SIG-M5 (cell line): ENCODE measurements at places on chromosomes 11 and 22.

GRCh38 chr11:71173709-71174108, 78.7 kb downstream of the SHANK2 start:
- no peak for DNase-seq

GRCh38 chr11:110655967-110656366, 56.3 kb downstream of the ARHGAP20 start:
- no peak for DNase-seq

DNA sequence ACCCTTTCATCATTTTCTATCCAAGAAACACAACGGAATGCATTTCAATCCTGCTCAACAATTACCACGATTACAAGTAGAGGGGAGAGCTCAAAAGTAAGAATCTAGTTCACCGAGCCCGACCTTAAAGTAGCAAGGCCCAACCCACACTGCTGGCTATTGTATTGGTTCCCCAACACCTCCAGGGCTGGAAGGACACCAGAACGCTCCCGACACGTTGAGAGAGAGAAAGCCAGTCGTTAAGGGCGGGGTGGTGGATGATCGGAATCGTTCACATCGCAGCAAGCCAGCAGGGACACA, 690 bp downstream of the CKAP5 start:
- DNase-seq = no peak

GRCh38 chr11:75317446-75318122, 33.9 kb downstream of the ARRB1 start:
- no peak for DNase-seq

DNA sequence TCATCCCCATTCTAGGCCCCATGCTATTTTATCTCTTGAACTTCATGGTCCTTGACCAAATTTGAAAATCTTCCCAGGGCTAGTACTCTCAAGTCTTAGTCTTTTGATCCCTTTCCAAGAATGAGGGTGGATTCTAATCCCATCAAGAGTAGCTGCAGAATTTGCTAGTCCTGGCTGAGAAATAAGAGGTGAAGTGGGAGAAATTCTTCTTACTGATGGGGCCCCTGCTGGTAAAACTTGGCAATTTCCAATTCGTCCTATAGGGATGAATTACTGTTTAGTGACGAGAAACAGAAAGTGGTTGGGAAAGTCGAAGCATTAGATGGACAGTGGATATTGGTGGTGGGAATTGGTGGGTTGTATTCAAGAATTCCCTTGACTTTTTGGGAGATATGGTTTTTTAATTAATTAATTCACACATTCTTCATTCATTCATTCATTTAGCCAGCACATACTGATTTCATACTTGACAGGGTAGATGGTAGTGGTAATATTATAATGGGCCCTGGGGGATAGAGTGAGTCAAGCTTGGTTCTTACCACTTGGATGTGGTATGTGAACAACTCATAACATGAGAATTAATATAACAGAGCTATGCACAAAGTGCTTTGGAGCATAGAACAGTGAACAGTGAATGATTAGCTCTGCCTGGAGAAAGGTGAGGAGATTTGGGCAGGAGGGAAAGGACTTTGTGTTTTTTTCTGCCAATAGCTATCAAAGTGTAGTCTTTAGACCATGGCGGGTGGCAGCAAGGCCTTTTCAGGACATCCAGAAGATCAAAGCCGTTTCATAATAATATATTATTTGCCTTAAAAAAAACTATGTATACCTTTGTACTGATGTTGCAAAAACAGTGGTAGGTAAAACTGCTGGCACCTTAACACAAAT, 103.8 kb downstream of the STIM1 start:
- DNase-seq = no peak

DNA sequence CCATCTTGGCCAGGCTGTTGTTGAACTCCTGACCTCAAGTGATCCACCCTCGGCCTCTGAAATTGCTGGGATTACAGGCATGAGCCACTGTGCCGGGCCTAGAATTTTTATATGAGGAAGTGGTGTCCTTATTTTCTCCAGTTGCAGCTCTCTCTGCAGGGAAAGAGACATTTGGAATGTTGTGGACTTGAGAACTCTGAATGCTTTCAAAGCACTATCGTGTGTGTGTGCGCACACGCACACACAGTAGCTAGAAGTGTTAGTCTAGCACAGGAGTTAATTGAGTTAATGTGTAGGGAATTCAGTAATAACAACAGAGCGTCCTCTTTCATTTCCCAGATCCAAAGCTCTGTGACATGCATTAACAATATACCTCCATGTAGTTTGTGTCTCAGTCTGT, 164.0 kb upstream of the RASSF10 start:
- DNase-seq = no peak

- no peak for DNase-seq
Observed at GRCh38 chr11:43874078-43874477, 6.6 kb upstream of the ALKBH3 start.

- DNase-seq = no peak
Observed at GRCh38 chr11:98835335-98835734, 185.4 kb upstream of the CNTN5 start.

- DNase-seq = no peak
Observed at GRCh38 chr22:32957200-32957803, 100.9 kb downstream of the SYN3 start.

DNA sequence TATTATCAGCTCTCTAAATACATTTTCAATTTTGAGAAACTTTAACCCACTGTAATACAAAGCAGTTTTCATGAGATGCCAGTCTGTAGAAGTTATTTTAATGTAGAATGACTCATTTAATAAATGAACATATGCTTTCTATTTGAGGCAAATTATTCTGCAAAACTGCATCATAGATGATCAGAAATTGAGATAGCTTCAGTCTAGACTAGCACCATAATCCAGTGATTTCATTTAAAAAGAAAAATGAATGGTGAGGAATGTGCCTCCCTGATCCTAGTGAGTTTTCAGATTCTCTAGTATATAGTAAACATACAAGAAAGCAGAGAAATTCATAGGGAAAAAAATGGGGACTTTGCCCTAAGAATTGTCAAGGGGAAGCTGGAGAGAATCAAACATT, 66.1 kb downstream of the OR5AK2 start:
- DNase-seq = no peak
